CD8-positive, alpha-beta T cell (primary cell): ENCODE measurements at places on chromosomes 6 and 20. TPM values are rescaled to one million over a fixed set of nuclear protein-coding genes. Genes with fewer than 3 reads are reported as not detected.
A peak's percentile ranks its signal among the peaks of the same experiment; 100 is the strongest.

DNA sequence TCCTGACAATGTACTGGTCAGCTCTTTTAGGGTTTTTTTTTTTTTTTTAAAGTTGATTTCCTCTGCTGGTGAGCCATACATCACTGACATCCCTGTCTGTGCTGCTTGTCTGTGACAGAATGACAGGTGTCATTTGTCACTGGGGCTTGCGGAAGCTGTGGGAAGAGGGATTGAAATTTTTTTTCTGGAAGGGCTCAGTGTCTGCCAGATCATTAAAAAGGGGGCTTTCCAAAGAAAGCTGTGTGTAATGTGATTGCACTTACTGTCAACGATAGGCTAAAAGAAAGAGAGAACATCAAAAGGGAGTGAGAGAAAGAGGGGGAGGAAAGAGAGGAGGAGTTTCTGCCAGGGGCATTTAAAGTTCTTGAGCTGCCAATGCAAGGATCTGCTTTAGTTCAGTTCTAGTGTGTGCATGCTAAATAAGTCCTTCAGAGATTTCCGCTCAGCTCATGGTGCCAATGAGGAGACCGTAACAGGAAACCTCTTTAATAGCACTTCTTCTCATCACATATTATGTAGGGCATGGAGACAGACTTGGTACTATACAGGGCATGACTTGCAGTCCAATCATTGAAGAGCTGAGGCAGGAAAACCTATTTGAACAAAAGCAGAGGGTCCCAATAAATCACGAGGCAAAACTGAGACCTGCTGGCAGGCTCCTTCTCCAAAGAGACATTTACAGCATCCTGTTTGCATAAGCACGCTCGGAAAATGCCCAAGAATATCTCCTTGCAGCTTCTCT is 177.2 kb downstream of the TSHZ2 start:
- no peak for DNase-seq

DNA sequence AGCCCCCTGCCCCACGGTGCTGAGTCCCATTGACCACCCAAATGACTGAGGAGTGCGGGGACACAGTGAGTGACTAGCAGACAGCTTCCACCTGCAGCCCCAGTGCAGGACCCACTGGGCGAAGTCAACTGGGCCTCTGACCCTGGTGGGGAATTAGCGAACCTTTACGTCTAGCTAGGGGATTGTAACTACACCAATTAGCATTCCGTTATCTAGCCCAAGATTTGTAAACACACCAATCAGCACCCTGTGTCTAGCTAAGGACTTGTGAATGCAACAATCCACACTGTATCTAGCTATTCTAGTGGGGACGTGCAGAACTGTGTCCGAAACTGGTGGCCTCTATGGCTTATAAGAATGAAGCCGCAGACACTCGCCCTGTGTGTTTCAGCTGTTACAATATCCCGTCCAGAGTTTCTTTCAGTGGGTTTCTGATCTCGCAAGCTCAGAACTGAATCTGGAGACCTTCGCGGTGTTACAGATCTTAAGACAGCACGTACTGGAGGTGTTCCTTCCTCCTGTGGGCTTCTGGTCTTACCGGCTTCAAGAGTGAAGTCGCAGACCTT is 21.1 kb upstream of the GMPR start:
- peak; percentile 45 for DNase-seq

GRCh38 chr20:3825526-3825925 is 5.2 kb downstream of the AP5S1 start:
- DNase-seq, result no peak

CALHM4 gene
- not detected for total RNA-seq

CGA gene
- not detected for total RNA-seq

- DNase-seq, result no peak
Measured at GRCh38 chr20:10784554-10785183, 110.9 kb upstream of the JAG1 start.

ULBP2 gene
- 7.2 TPM for total RNA-seq

DNA sequence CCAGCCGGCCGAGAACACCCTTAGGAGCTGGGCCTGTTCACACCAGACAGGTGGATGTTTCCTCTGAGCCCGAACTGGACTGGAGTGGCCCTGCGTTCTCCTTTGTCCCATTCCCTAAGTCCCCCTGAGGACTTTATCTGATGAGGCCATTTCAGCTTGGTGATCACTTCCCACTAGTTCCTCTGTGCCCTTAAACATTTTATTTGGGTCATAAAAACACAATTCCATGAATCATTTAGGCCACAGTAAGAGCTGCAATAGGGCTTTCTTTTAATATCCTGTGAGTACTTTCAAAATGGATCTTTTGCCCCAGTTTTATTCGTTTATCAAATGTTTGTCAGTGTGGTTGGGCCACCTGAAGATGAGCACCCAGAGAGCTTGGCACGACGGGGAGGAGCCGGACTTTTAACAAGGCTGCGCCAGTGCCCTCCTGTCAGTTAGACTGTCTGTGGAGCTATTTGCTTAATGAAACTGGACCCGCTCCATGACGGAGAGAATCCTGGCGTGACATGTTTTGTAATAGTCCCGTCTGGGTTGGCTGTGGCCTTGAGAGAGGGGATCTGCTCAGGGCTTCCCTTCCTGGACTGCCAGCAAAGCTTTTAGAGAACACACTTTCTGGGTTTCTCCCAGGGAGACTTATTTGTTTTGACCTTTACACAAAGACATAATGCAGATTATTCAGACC is 53.5 kb downstream of the ZDHHC14 start:
- DNase-seq, result no peak

GRCh38 chr20:16607364-16608276 is 34.4 kb upstream of the KIF16B start:
- no peak for DNase-seq

GRCh38 chr6:147855803-147856482 is 347.5 kb downstream of the SAMD5 start:
- DNase-seq, result no peak

COL10A1 gene
- total RNA-seq, result not detected

DNA sequence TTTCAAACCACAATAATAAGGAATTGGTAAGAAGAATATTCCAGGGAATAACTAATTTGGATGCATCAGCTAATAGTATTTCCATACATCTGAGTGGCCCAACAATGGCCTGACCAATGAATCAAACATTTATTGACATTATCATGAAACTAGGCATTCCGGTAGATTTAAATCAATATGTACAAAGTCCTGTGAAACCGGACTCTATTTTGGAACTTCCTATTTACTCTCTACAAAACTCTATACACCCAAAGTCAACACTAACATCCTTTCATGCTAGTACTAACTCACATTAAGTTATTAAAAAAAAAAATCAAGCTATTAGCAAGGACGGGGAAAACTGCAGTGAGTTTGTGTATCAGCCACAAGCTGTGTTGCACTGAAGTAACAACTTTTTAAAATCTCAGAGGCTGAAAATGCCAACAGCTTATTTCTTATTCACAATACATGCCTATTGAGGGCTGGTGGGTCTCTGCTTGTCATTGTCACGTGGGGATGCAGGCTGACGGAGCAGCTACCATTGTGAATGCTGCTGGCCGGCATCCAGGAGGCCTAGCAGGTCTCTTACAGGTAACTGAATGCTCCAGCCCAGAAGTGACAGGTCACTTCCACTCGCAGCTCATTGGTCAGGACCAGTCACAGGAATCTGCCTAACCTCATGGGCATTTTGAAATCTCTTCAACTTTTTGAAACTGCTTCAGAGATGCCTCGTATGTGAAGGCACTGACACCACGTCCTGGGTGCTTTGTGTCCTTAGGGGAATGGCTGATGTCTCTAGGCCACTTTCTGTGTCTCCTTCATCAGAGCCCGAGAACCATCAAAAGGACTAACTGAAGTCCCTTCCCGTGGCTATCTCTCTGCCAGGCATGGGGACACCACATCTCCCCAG is 76.3 kb downstream of the SLC22A23 start:
- DNase-seq, result no peak

HUS1B gene
- 2.8 TPM for total RNA-seq

DNA sequence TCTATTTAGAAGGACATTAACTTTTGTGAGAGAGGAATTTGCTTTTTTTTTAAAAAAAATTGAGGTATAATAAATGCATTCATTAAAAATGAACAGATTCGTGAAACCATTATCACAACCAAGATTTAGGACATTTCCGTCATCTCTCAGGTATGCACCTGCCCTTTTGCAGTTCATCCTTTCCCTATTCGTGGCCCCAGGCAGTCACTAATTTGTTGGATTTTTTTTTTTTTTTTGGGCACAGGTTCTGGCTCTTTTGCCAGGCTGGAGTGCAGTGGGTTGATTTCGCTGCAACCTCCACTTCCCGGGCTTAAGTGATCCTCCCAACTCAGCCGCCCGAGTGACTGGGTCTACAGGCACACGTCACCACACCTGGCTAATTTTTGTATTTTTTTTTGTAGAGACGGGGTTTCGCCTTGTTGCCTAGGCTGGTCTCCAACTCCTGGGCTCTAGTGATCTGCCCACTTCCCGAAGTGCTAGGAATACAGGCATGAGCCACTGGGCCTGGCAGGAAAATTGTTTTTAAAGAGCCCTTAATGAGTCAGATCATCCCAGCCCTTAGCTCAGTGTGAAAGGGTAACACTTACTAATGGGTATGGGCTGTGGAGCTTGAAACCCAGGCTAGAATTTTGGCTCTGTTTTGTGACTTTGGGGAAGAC is 9.2 kb downstream of the PHF3 start:
- DNase-seq, result no peak

DNA sequence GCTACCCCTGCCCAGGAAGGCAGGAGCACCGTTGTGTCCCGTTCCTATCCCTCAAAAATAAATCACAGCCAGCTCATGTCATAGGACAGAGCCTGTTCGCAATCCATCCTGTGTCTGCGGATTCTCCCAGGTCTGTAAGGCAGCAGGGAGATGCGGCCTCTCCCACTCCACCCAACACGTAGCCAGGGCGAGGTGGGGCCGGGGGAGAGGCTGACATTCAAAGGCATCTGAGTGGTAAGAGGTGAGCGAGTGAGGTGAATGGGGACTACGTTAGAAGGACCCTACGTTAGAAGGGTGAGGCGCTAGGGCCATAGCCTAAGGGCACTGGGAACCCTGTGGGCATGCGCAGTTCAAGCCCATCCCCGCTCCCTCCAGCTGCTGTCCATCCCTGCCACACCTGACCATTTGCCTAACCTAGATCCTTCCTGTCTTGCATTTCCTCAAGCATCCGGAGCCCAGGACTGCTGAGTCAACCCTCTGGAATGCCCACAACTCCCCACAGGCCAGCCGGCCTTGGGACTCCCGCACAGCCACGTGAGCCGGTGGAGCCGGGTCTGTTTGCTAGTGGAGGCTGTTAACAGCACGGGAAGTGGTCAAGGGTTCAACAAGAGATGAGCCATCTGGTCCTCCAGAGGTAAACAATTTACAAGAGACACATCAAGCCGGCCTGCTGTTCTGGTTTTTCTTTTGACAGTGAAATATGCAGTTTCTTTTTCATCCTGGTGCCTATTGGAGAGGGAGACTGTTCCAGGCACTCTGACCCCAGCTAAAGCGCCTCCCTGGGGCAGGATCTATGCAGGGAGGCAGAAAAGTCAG is 45.9 kb downstream of the RIPOR3 start:
- no peak for DNase-seq

DNA sequence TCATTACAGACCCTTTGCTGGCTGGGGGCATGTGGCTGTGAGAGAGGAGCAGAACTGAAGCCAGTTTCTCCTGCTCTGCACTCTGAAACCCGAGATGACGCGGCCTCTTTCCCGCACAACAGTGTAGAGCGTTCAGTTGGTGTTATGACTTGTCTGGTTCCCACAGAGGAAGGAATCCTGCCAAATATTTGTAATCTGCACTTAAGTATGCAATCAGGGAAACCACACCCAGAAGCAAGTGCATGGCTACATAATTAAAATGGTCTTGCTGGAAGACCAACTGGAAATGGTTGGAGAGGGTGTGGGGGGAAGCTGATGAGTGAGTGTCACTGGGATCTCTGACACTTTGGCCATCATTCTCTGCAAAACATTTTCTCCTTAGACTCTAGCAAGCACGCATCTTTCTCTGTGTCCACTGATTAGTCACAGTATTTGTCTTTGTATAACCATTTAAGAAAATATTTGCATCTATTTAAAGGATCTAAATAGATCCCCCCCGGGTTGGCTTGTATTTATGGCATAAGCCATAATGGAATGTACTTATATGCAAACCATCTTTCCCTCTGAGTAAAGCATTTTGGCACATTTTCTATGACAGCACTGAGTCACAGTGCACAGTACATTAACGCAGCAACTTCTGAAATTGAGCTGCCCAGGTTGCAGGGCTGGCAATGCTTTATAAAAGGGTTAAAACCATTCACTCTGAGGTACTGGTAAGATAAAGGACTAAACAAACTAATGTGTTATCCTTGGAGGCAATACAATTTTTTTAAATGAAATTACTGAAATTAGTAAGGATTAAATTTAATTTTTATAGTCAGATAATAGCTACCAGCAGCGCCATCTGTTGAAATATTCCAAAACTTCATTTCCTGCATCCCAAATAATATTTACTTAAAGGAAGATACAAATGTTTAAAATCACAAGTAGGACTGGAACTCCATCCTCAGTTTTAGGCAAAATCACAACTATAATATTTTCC is 76.7 kb downstream of the FOXC1 start:
- DNase-seq, result no peak

GRCh38 chr6:84635081-84635761 is 129.2 kb downstream of the TBX18 start:
- DNase-seq, result no peak

- no peak for DNase-seq
Measured at GRCh38 chr6:41555326-41556300, 9.4 kb downstream of the FOXP4 start.

- DNase-seq, result no peak
Measured at GRCh38 chr20:21801193-21801592, 95.7 kb downstream of the PAX1 start.

ASIP gene
- total RNA-seq, result not detected

GRCh38 chr6:110020888-110021287 is 42.8 kb downstream of the GPR6 start:
- no peak for DNase-seq

HLA-DRB5 gene
- 9.3 TPM for total RNA-seq

BFSP1 gene
- total RNA-seq, result 0.31 TPM

- DNase-seq, result peak; percentile 31
Measured at GRCh38 chr20:34562641-34563040, 4.1 kb downstream of the MAP1LC3A start.

PPIL6 gene
- total RNA-seq, result 1.4 TPM

C4B gene
- 4.1 TPM for total RNA-seq

GRCh38 chr6:24603241-24603640 is 42.8 kb downstream of the KIAA0319 start:
- no peak for DNase-seq

DNA sequence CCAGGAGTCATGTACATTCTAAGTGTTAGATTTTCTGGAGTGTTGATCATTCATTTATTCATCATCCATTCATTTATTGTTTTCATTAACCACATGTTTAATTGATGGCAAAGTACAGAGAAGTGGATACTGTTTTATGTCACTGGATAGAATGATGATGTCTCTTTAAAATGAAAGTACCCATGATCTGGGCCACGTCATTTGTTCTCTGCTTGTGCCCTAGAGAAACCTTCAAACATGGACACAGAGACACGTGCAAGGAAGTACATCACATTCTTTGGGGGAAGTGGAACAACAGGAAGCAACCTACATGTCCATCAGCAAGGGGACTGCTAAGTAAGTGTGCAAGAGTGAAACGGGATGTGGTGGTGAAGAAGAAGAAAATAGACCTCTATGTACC is 75.8 kb upstream of the TSHZ2 start:
- DNase-seq, result no peak

- no peak for DNase-seq
Measured at GRCh38 chr20:35329435-35330139, 37.4 kb upstream of the FAM83C start.

MTHFD1L gene
- 9.6 TPM for total RNA-seq

PAK5 gene
- not detected for total RNA-seq
